ENCODE measurements at places on chromosomes 1 and 21.

DNA sequence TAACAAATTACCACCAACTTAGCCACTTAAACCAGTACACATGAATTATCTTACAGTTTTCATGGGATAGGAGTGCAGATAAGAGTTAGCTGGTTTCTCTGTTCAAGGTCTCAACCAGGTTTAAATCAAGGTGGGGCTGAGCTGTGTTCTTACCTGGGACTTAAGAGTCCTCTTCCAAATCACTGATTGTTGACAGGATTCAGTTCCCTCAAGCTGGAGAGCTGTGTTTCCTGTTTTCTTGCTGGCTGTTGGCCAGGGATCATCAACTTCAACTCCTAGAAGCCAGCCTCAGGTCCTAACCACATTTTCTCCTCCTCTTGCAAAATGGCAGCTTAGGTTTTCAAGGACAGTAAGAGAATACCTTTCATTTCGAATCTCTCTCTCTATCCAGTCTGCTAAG lies 123.8 kb upstream of the CHRM3 start:
- DNase-seq: no peak

DNA sequence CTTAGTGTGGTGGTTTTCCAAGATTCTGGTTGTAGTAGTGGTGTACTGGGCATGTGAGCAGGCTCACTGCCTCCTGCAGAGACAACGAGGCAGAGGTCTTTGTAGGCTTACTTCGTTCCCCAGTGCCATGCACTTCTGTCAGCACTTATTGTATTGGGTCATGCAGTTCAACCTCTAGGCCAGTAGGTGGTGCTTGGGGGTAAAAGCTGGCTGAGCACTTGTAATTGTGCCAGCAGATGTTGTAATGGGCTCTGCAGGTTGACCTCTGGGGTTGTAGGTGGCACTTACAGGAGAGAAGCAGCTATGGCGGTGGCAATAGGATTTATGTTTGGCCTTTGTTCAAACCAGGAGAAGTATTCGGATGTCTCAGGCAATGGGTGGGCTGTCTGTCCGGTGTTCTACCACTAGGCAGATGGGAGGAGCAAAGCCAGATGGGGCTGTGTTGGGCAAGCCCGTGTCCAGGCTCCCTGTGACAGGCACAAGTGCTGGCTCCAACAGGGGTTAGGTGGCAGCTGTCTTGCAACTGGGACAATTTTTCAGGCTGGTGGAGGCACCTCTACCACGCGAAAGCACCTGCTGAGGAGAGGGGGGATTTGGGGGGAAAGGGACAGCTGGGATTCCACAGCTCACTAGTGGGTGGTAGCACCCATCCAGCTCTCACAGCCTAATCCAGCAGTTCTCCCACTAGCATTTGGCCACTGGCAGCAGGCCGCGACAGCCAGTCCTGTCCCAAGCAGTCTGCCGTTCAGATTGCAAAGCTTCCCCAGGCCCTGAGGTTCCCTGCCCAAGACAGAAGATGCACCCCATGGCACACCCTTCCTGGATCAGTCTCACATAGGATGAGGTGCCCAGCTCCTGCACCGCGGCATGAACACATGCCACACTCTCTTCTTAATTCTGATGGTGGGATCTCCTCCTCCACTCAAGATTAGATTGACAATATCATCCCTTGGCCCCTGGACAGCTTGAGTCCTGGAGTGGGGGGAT lies 274.5 kb downstream of the CTH start:
- DNase-seq: peak; percentile 39

DNA sequence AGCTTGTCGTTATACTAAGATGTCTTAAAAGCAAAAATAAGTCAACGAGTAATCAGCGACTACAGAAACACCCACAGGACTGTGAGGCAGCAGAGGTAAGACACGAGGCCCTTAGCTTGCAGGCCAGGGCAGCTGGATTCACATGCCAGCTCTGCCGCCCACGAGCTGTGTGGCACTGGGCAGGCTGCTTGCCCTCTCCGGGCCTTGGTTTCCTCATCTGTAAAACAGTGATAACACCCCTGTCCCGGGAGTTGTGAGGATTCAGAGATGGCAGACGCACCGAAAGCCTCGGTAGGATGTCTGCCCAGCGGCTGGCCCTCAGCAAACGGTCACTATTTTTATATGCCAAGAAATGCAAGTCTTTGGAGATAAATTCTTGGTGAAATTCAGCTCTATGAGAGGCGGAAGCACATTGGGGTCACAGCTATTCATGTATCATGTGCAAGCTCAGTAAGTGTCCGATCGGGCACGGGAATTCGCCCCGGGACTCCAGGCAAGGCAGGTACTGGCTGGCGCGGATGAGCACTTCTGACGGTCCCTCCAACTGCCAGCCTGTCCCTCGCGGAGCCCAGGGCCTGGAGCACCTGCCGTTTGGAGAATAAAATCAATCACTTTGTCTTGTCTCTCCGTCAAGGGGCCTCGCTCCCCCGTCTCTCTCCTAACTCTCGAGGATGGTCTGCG lies 1.1 kb downstream of the C2CD2 start:
- no peak for DNase-seq

GRCh38 chr1:76082062-76082461 lies 7.5 kb downstream of the ST6GALNAC3 start:
- no peak for DNase-seq

- peak; percentile 72 for DNase-seq
Measured at GRCh38 chr1:25433389-25434186, 2.9 kb downstream of the MACO1 start.

- no peak for DNase-seq
Measured at GRCh38 chr1:165992533-165992932, 165.1 kb downstream of the UCK2 start.

All from hematopoietic multipotent progenitor cell treated with erythropoietin and hydrocortisone succinate and interleukin-3 and kit ligand, for 17 days (in vitro differentiated cells).